ENCODE measurements at places on chromosomes 12 and 14.

DNA sequence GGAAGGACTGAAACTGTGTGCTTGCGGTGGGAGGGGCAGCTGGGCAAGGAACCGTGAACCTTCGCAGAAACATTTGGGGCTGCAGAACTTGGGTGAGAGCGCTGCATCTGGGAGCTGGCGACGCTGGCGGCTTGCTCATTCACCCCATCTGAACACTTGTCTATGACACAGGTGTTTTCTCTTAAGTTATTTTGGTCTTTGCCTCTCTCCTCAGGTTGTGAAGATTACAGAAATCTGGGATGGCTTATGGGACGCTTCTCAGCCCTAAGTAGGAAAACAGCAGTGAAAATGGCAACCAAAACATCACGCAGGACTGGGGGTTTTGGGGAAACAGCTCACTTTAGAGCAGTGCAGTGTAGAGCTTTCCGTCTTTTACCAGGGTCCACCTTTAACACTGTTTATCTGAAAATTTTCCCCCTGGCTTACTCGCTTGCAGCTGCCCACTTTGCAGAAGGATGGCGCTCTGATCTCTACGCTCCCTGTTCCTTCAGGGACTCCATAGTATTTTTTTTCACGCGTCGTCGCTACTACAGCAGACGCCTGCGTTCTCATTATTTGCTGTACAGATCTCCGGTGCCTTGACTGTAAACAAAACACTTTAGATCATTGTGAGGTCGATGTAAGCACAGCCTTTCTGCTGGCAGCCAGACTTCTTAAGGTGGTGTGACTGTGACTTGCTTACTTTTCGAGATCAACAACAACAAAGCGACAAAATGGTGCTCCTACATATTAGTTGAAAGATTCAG is 2.7 kb upstream of the CDKN1B start:
- peak; percentile 71 for DNase-seq

GRCh38 chr14:94164685-94165431 is 9.3 kb upstream of the PPP4R4 start:
- no peak for DNase-seq

DNA sequence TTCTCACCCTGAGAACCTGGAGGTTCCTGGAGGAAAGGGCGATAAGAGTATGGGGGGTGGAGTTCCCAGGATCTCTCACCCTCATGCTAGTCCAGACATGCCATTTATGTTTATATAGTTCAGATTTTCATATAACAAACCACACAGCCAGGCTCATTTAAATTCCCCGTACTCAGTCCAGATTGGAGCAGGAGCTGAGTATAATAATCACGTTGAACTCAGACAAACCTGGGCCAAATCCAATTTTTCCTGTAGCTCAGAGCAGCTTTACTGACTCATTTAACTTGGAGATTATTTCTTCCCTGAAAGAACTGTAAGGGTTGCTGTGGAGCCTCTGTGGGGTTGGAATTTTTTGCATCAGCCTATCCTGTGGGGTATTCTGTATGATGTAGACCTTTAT is 660.8 kb downstream of the TMEM121 start:
- DNase-seq: no peak

DNA sequence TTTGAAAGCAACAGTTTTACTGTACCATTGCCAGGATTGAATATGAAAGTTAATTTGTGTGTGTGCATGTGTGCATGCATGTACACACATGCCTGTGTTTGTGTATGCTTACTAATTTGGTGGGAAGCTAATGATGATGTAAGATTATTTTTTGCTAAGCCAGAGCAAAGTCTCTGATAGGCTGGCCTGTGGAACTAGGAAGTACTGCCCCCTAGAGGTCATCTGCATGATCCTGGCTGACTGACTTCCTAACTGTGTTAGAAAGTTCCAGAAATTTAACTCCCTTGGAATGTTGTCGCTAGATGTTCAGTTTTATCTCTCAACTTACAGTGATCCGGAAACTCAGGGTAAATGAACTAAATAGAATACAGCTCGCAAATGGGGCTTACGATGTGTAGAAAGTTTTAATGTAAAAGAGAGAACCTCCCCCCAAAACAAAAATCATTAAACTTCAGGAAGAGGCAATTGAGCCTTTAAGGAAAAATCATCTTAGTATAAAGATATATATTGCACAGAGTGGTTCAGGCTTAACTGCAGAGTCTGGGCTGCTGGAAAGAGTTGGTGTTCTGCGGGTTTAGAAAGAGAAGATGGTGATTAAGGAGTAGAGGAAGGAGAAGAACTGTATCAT is 34.3 kb upstream of the SLC38A1 start:
- DNase-seq: peak; percentile 55

- DNase-seq: no peak
Measured at GRCh38 chr12:85662207-85662602, 174.0 kb downstream of the RASSF9 start.

DNA sequence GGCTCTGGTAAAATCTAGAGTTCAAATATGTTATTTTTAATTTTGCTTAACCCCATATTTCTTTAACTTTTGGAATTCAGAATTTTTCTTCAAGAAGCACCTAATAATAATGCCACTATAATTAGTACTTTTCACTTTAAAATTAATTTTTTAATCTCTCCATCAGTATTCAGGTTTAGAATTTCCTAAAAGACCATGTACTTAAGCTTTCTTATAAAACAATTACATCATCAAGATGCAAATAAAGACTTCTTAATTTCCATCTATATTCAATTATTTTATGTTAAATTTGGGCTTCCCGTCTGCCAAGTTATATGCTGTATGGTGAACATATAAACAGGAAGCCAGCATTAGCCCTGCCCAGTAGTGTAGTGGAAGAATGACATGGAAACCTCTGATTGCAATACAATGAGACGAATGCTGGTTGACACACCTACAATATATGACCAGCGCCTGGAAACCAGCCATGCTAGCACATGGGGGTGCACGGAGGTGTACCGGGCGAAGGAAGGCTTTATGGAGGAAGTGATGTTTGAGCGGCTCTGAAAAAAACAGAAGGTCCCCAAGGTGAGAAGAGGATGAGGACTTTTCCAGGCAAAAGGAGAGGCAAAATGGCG is 82.2 kb downstream of the LLPH start:
- DNase-seq: no peak

GRCh38 chr12:20044846-20045245 is 323.5 kb upstream of the PDE3A start:
- DNase-seq: no peak

GRCh38 chr12:104344682-104345081 is 41.1 kb downstream of the EID3 start:
- no peak for DNase-seq

- no peak for DNase-seq
Measured at GRCh38 chr12:67078957-67079356, 190.2 kb upstream of the CAND1 start.

DNA sequence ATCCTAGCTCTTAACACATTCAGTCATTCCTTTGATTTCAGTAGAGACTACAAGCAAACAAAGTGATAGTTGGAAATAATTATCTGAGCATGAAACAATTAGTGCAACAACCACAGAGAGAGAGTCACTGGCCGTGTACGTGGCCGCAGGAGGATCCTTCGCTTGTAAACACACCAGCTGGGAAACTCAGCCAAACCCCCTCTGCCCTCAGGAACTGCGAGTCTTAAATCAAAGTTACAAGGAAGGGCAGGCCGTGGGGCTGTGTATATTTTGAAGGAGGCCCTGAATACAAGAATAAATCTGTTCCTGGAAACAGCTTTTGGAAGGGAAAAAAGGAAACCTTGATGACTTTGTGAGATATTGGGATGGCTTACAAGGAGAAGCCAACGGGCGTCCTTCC is 164.5 kb downstream of the ANO2 start:
- no peak for DNase-seq

DNA sequence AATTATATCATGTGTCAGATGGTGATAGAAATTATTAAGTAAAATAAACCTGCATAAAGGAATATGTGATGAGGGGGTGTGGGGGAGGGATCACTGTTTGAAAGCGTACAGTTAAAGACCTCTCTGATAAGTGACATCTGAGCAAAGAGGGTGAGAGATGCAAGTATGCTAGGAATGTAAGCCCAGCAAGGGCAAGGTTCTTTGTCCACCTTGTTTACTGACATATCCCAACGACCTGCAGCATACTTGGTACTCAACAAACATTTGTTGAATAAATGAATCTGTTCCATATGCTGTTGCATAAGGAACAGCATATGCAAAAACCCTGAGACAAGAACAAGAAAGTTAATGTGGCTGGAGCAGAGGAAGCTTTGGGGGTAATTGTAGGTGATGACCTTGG is 12.0 kb upstream of the MDM1 start:
- DNase-seq: no peak

DNA sequence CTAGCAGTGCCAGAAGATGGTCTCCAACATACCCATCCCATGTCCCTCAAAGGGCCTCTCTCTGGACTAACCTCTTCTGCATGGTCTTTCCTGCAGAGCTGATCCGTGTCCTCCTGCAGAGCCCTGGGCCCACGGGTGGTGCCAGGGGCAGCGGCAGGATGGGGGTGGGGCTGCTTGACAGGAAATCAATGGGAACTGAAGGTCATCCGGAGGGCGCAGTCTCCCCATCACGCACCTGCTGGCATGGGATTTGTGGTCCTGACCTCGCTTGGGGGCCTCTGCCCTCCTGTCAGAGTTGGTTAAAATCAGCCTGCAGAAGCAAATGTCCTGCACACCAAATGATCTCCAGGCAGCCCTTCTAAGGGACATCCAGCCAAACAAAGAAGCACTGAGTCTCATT is 110.2 kb downstream of the DPF3 start:
- DNase-seq: no peak

DNA sequence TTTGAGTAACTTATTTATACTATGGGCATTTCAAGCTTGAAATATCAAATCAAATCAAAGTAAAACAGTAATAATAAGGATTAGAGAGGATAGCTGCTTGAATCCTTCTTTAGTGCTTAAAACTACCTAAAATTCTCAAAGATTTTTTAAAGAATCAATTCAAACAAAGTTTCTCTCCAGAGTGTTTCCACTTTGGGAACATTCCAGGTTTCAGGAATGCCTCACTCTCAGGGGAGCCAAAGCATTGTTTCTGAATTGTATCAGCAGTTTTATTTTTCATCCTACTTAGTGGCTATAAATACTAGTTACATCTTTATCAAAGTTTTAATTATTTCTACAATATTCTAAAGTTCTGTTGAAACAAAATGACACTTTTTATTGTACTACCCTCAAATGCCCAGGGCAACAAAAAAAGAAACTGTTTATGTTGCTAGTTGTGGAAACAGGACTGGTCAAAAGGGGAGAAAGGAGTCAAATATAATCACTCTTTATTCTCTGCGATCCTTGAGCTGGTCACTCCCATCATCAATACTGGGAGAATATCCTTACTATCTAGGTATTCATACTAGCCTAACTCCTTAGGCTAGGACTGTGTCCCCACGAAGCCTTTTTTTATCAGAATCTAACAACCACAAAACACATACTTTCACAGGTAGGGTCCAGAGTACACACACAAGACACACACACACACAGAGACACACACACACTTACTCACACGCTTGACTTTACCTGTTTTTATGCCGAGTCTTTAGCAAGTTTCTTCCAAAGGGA is 598 bp downstream of the RASSF9 start:
- no peak for DNase-seq

- DNase-seq: no peak
Measured at GRCh38 chr14:32009221-32009975, 67.7 kb upstream of the ARHGAP5 start.

DNA sequence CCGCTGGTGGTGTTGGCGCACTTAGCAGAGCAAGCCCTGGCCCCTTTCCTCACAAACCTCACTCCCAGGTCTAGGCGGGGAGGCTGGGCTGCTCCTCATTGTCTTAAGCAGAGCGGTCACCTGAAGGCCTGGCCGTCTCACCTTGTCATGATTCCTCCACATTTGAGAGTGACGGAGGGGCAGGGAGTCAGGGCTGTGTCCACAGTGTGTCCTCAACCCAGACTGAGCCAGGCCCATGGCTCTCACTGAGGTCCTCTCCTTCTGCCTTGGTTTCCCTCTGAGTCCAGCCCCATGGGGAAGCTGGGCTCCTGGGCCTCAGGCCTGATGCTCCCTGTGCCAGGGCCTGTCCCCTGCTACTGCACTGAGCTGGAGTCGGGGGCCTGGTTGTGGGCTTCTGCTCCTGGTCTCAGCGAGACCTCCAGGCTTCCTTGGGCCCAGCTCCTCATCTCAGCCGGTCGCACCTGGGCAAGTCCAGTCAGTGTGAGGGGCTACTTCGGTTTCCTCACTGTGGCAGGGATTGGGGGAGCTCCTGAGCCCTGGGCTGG is 44.9 kb downstream of the KRT80 start:
- no peak for DNase-seq

GRCh38 chr14:57970175-57970574 is 104.3 kb upstream of the SLC35F4 start:
- DNase-seq: no peak

GRCh38 chr12:78977304-78977867 is 112.8 kb downstream of the SYT1 start:
- DNase-seq: no peak

DNA sequence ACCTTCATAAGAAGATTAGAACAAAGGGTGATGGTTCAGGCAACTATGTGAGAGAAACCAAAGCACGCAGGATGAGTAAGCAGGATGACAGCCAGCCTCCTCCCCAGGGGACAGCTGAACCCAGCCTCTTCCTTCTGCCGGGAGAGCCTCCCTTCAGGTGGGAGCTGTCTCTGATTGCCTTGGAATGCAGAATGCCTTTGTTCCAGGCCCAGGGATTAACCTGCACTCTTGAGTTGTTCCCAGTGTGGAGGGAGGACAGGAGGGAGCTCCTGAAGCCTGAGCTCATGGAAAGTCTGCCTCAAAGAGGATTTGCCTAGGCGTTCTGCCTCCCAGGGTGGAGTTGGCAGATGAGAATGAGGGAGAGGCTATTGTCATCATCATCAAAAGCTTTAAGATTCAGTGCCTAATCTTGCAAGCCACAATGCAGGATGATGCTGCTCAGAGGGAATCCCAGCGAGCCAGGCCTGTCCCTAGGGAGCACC is 3.6 kb upstream of the KRT6A start:
- no peak for DNase-seq

- no peak for DNase-seq
Measured at GRCh38 chr12:1252758-1253157, 261.7 kb downstream of the ERC1 start.

Data from globus pallidus (tissue), 1 donor.